ENCODE measurements at places on chromosomes 16 and 17.

DNA sequence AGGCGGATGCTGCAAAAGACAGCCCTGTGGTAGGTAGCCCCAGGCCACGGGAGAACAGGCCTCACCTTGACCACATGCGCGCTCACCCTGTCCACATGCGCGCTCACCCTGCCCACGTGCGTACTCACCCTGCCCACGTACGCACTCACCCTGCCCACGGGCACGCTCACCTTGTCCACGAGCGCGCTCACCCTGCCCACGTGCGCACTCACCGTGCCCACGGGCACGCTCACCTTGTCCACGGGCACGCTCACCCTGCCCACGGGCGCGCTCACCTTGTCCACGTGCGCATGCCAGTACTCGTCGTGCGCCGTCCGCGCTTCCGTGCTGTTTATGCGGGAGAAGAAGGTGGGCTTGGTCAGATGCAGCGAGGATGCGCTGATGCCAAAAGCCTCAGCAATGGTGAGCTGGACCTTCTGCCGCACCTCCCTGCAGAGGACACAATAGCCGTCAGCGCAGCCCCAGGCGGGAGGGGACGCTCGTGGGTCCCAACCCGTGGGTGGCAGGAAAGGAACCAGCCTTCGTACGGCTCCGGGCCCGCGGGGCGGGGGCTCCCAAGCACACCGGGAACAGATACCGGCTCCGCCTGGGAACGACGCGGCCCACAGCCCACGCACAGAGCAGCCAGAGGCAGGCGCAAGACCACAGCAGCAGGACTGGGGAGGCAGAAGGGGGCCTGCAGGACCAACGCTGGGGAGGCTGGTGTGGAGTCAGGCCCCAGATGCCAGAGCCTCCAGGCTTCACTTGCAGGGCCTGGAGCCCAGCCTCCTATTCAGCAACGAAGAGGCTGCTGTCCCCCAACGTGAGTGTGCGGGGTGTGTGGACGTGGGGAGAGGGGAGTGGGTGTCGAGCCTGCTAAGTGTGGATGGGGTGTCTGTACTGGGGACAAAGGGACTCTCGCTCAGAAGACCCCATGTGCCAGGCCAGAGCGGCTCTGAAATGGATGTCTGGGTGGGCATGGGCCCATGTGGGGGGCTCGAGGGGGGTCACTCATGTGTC is 14.2 kb upstream of the HEXD start:
- DNase-seq = no peak

- no peak for DNase-seq
Measured at GRCh38 chr17:75271955-75272847, 1.2 kb upstream of the MIF4GD start.

DNA sequence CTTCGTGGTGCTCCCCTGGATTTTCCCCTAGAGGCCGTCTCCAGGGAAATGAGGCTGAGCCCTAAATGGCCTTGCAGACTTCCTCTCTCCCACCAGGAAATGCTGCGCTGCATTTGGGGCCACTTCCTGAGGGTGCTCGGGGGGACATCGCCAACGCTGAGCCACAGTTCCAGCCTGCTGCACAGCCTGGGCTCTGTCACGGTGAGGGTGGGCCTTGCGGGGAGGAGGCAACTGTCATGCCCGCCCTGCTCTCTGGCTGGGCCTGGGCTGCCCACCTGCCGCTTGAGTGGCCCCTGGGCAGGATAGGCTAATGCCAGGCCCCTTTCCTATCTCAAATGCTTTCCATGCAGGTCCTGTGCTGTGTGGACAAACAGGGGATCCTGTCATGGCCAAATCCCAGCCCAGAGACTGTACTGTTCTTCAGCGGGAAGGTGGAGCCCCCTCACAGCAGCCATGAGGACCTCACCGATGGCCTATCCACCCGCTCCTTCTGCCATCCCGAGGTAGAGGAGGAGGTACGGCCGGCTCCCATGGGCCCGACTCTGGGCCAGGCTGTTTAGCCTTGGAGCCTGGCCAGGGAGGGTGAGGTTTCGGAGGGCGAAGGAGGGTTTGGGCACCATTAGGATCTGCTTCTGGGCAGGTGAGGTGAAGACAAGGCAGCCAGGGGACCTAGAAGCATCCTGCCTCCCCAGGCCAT is 24.2 kb downstream of the CASKIN2 start:
- DNase-seq = no peak

DNA sequence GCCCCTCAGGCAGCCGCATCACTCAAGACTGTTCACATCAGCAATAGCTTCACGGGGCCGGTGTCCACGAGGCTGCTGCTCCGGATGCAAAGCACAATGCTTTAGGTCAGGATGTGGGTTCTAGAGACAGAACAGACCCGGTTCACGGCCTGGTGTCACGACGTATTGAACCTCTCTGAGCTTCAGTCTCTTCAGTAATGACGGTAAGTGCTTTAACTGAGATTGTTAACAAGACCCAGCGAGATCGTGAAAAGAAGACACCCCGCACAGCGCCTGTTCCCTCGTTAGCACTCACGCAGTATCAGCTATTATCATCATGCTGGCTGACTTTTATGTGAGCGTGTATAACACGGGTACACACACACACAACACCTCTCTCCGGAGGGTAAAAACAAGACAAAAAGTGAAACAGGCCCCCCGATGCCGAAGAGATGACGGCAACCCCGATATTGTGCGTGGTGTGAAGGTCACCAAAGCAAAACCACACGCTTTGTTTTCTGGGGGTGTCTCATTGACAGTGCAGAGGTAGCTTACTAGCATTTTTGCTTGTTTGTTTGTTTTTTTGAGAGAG is 21.4 kb upstream of the ABR start:
- DNase-seq = peak; percentile 37

- no peak for DNase-seq
Measured at GRCh38 chr16:30007378-30007895, 3.4 kb downstream of the DOC2A start.

GRCh38 chr17:73342050-73342522 is 30.3 kb upstream of the CDC42EP4 start:
- DNase-seq = peak; percentile 75

- DNase-seq = no peak
Measured at GRCh38 chr16:69538808-69539207, 27.0 kb upstream of the NFAT5 start.

DNA sequence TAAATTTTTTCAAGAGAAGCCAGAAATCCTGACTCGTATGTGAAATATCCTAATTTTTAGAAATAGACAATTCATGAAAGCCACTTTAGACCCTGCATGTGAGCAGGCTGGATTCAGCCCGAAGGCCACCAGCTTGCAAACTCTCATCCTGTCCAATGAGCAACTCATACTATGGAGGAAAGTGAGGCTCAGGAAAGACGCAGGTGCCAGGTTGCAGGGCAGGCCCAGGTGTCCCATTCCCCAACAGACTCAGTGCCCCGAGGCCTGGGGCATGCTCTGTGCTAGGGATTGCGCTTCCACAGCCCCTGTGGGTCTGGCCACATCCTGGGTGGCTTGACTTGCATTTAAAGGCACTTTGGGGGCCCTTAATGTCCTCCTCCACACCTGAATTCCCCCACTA is 16.7 kb upstream of the RASD1 start:
- DNase-seq = no peak

GRCh38 chr16:89123831-89124100 is 30.1 kb downstream of the ACSF3 start:
- DNase-seq = no peak

DNA sequence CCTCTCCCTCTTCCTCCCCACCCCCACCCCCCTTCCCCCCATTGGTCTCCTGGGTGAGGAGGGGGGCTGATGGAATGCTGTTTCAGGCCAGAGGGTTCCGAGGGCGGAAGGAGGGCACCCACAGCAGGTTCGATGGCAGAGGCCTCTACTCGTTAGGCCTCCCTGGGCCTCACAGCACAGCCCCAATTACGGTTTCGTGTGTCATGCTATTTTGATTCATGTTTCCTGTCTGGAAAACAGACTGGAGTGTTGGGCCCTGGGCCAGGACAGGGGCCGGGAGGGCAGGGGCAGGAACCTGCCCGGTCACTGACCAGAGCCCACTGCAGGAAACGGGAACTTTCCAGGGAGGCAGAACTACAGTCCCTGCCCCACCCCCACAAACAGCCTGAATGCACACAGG is 138.2 kb downstream of the C16orf95 start:
- DNase-seq = no peak

DNA sequence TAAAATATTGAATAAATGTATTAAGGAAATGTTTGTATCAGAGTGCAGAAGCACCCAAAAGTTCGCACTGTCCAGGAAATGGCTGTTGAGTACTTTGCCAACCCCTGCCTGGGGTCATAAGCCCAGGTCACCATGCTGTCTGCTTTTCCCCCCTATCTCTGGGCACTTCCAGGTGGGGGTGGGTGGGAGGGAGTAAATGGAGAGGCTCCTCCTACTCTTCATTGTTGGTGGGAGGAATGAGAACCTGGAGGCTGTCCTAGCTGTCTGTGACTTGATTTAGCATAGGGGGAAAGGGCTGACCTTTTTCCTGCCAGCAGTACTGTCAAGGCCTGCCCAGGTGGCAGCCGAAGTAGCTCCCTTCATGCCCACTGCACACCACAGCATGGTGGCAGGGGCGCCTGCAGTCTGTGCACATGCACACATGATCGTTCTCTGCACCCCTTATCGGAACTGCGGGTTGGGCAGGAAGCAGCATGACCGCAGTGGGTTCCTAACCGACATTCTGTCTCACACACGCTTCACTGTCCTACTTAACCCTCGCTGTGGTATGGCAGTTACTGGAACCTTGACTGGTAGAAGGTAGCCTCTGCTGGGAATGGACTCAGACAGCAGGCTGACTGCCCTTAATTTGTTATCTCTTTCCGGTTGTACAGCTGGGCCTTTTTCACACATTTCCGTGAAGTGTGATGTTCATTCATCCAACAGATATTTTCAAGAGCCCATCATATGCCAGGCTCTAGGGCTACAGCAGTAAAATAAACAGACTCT is 41.5 kb downstream of the LDHD start:
- peak; percentile 49 for DNase-seq

GRCh38 chr16:21033264-21033663 is 117.4 kb downstream of the DNAH3 start:
- DNase-seq = no peak

- no peak for DNase-seq
Measured at GRCh38 chr17:67509390-67510287, 132.6 kb downstream of the PITPNC1 start.

DNA sequence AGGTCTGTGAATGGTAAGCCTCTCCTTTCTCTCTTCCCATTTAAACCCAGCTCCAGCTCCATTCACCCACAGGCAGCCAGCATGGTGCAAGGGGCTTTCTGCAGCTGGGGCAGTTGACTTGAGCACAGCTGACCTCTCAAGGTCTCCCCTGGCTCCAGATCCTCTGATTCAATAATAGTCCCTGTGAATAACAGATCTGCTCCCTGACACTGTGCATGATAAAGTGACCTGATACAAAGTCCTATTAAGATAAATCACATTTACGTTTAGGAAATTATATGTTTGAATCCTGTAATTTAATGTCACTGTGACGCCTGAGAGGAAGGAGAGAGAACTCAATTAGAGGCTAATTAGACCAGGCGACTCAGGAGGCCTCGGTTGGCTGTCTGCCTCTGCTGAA is 540.4 kb upstream of the CDH11 start:
- no peak for DNase-seq

GRCh38 chr16:84459941-84460405 is 44.5 kb downstream of the MEAK7 start:
- DNase-seq = no peak

DNA sequence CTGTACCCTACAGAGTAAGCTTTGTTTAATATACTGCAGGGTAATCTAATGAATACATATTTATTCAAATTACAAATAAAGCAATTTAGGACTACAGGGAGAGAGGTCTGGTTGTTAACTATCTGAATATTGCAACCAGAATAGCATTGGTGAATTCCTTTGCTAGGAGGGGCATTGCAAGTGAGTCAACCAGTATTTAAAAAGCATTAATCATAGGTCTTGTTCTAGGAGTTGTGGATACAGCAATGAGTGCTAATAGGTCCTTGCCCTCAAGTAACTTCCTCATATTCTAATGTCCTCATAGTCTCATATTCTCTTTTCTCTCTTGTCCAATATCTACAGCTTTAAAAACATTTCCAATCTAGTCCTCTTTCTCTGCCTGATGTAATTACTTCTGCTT is 531.4 kb downstream of the CDH11 start:
- DNase-seq = no peak

- DNase-seq = no peak
Measured at GRCh38 chr16:53893731-53894435, 189.9 kb downstream of the FTO start.

DNA sequence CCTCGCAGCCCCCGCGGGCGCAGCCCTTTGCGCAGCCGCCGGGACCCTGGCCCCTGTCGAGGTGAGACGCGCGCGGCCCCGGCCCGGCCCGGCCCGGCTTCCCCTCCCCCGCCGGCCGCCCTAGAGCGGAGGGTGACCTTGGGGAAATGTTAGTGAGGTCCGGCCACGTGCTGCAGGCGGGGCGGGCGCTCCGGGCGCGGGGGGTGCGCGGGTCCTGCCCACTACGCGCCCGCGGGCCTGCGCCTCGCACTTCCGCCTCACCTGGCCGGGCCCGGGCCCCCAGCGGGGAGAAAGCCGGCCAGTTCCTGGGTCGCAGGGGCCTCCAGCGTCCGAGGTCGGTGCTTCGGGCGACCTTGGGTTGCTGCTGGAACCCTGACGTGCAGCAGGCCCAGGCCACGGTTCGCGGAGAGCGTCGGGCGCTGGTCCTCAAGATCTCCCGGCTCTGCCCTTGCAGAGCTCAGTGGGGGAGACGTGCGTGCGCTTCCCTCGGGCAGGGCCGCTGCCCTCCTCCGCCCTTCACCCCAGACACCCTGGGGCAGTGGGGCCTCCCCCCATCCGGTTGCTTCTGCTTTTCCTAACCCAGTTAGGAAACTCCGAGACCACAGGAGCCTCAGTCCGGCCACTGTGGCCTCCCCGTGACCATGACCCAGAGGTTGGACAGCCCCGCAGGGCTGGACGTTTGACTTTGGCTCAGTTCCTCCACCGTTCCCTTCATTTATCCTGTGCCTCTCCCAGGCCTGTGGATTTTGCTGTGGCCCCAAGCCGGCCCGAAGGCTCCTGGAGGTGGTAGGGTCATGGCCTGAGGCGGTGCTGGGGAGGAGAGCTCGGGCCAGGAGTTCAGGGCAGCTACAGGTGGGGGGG is 791 bp downstream of the MCRIP2 start:
- peak; percentile 61 for DNase-seq

- DNase-seq = no peak
Measured at GRCh38 chr17:79721993-79722671, 8.6 kb upstream of the ENPP7 start.

All from mucosa of gallbladder (tissue), 1 donor.